NCI-H2029 treated with DMSO at 0.1 percent for 48 hours (cell line): ENCODE measurements at places on chromosomes 4 and X.

GRCh38 chrX:99795495-99795894 lies 614.6 kb downstream of the PCDH19 start:
- no peak for DNase-seq

DNA sequence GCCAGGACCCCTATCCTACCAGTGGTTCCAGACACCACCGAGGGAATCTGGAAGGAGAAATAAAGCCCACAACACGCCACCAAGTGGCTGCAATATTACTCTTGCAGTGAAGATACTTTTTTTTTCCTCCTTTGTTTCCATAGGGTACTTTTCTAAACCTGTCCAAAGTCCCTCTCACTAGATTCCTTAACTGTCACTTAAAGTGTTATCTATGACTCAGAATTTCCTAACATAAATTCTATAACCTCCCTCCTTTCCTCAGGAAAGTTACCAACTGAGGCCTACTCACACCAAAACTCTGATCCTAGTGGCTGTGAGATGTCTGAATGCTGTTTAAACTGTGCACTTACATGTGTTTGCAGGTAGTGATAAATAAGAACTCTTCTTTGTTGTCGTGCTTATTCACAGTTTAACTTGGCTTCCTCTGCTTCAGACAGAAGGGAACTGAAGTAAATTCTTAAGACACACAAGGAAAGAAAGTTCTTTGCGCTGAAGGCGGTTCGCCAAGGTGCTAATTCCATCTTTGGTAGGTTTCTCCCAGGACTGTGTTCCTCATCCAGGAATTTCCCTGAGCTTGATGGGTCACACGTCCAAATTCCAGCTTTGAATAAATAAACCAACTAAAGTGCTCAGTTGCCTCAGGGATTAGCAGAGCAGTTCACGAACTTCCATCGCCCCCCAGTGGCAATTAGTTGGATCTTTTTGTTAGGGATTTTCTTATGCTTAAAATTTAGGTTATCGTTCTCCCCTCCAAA lies 10.7 kb upstream of the HCCS start:
- no peak for DNase-seq

DNA sequence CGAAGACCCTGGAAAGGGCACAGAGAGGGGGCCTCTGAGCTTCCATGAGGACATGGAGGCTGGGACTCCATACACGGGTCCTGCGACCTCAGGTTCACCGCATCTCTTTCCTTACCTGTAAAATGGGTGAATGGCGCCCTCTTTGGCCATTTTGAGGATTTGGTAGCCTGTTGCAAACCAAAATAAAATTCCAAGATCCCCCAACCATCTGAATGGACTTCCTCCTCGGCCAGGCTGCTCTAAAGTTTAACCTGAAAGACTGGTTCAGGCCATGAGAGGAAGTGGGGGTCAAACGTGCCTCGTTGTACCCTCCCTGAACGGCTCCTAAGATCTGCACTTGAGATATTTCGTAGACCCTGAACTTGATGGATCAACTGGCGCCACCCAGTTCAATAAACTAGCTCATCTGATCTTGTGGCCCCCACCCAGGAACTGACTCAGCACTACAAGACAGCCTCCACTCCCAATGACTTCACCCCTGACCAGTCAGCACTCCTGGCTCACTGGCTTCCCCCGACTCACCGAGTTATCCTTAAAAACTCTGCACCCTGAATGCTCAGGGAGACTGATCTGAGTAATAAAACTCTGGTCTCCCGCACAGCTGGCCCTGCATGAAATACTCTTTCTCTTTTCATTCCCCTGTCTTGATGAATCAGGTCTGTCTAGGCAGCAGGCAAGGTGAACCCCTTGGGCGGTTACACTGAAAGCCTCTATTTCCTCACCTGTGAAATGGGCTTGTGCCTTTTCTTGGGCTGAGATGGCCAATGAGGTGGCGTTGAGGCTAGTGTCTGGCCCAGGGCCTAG lies 32.9 kb upstream of the GPR78 start:
- DNase-seq: no peak

GRCh38 chr4:112650332-112650731 lies 13.4 kb downstream of the LARP7 start:
- DNase-seq: no peak

DNA sequence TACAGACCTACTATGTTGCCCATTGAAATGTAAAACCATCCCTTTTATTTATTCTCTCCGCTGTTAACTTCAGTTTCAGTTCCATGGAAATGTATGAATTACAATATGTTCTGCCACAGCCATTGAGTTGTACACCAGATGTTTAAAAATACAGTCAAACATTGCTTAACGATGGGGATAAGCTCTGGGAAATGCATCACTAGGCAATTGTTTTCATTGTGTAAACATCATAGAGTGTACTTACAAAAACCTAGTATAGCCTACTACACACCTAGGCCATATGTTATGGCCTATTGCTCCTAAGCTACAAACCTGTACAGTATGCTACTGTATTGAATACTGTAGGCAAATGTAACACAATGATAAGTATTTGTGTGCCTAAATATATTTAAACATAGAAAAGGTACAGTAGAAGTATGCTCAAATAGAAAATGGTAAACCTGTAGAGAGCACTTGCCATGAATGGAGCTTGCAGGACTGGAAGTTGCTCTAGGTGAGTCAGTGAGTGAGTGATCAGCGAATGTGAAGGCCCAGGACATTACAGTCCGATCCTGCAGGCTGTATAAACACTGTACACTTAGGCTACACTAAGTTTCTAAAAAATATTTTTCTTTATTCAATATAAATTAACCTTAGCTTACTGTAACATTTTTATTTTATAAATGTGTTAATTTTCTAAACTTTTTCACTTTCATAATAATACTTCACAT lies 2.7 kb upstream of the PF4V1 start:
- peak; percentile 42 for DNase-seq

DNA sequence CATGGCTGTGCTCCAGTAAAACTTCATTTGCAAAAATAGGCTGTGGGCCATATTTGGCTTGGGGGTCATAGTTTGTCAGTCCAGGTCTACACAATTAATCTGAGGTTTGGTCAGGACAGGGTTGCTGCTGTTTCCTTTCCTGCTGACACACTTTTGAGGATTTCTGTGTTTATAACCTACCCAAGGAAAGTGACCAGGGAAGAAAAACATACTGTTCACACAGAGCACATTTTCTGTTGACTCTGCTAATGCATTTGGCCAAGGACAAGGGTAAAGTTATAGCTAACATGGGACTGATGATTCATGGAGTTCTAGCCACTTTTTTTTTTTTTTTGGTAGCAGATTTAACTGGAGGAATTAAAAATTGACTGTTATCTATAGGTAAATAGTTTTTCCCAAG lies 43.9 kb upstream of the GEMIN8 start:
- DNase-seq: no peak
